ENCODE measurements at places on chromosomes 7 and 10.

DNA sequence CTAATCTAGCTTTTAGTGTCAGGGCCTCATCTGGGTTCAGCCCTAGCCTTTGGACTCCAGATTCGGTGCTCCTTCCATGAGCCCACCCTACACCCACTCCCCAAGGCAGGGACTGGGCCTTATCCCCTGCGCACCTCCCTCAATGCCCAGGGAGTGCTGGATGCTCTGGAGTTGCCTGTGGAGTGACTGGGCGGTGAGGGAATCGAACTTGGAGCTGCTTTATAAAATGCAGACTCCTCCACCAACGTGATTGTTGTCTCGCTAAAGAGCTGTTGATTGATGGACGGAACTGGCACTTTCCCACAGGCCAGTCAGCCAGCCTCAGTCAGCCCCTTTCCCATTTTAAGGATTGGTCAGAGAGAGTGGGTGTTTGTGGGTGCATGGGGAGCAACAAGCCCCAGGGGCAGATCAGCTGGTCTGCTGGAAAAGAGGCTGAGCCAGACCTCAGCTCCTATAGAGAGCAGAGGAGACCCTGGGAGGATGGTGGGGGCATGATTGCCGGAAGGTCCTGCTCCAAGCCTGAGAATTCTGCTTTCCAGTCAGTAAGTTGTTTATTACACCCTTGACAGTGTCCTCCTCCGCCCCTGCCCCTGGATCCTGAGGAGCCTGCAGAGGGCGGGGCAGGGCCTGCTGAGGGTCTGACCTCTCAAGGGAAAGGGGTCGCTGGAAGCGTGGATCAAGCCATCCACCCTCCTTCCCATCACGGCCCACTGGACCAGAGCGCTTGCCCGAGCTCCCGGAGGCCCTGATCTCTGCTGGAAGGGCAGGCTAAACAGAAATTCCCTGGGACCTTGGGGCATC lies 16.7 kb downstream of the UNC5B start:
- DNase-seq = no peak

- DNase-seq = peak; percentile 68
Measured at GRCh38 chr7:55432939-55433784, 68.0 kb downstream of the LANCL2 start.

DNA sequence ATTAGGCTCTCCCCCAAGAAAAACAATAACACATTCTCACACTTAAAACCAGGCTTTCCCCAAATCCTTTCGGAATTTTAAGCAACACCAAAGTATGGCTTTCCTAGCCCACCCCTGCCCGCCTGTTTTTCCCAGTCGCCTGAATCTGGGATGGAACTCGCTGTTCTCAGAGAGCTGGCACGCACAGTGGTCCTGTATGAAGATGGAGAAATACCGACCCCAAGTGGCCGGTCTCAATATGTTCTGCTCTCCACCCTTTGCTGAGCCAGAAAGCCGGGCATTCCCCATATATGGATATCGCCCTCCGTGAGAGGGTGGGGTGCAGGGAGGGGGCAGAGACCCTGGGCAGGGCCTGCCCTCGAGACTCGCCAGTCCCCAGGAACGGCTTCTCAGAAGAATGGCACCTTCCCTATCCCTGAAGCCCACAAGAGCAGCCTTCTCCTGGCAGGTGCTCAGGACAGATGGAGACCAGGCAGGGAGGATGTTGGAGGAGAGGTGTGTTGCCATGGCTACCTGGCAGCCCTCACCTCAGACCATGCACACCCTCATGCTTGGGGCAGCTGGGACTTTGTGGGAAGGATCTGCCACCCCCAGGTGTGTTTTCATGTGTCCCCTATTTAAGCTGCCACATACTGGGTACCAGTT lies 3.4 kb downstream of the TACR2 start:
- DNase-seq = peak; percentile 81

DNA sequence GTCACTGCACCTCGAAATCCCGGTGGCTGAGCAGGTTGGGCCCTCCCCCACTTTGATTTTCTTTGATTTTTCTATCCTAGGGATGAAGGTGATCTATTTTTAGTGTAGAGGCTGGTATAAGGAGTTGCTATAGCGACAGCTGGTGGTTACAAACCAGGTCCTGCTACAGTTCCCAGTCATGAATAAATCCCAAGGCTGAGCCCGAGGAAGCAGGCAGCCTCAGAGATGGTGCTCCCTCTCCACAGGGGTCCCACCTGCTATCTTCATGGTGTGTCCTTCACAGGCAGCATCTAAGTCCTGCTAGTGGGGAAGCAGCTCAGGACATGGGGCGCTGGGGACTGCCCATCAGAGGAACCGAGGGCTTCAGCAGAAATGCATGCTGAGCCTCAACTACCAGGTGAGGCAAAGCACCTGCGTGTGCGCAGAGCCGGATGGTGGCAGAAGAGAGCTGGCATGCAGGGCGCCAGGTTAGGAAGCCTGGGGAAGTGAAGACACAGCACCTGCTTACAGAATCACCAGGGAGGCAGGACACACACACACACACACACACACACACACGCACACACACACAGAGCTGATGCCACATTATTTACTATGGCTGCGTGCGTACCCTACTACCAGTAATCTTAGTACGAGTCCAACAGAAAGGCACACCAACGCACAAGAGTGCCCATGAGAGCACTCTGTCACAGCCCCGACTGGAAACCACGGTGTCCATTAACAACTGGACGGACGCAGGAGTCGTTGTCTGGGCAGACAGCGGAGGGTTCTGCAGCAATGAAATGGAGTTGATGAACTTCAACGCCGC lies 150.9 kb downstream of the PRKAG2 start:
- no peak for DNase-seq

GRCh38 chr10:44295644-44296241 lies 89.2 kb downstream of the CXCL12 start:
- no peak for DNase-seq

DNA sequence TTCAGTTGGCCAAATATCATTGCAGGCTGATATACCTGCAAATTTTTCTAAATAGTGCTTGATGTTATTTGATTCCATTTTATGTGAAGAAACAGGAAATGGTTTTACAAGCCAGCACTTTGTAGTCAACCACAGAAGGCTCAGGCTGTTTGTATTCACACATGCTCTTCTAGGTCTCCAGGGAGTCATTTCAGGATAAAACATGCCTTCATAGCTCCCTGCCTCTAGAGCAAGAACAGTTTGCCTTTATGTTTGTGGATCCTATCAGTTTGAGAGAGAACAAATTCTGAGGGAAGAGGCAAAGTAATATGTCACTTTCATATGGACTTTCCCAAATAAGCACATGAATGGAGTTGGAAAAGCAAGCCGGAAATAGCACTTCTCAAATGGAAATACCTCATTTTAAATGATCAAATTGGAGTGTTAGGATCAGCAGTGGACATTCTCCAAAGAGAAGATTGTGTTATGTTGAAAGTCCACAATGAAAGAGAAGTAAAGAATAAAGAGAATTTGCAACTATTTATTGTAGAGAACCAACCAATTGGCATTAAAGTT lies 277.6 kb downstream of the KCND2 start:
- DNase-seq = peak; percentile 61

DNA sequence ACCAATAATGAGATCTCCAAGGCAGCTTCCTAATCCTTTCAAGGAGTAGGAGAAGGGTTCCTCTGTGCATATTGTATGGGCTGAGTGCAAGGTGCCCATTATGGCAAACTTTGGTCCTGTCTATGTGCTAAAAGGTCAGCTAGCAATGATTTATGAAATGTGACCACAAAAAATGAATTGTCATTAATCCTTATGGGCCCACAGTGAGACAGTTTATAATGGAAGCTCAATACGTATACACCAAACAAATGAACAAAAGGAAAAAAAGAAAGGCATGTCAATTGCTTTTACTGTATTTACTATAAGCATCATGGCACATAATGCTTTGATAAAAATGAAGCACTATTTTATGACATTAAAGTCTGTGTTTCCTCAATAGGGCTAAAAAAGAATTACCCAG lies 54.5 kb downstream of the ELAPOR2 start:
- no peak for DNase-seq

DNA sequence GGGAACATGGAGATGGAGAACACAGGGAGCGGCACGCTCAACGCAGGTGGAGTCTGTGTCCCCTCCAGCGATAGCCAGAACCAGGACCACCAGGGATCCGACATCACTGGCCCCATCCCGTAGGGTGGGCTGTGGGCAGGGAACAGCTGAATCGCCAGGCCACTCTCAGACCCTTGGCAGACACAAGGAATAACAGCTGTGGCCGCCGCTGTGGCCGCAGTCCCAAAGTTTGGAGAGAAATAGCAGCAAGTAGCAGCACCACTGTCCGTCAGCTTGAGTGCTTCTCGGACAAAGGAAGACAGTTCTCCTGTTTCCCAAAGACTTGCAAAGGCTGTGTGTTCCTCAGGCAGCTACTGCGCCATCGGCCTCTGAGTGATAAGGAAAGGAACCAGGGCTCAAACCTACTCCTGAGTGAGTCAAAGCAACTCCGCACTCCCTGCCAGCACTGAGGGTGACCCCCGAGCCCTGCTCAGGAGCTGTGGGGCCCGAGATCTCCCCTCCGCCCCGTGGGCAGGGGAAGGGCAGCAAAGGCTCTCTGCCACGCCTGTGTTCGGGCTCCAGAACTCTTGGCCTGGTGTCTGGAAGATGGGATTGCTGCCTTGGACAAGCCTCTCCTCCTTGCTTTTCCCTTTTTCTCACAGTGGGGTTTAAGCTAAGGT lies 82.3 kb upstream of the FAM20C start:
- no peak for DNase-seq

DNA sequence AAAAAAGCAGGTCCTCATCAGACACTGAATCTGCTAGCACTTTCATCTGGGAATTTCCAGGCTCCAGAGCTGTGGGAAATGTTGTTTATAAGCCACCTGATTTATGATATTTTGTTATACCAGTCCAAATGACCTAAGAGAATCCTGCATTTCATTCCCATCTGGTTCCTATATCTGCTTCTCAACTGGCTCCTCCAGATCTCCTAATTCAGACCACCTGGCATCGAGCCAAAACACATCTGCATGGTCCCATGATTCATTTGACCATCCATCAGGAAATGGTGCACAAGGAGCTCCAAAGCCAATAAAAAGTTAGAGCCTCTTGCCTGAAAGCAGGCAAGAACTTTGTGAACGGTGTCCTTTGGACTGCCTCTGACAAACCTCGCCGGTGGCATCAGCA lies 108.9 kb downstream of the IPMK start:
- DNase-seq = no peak

DNA sequence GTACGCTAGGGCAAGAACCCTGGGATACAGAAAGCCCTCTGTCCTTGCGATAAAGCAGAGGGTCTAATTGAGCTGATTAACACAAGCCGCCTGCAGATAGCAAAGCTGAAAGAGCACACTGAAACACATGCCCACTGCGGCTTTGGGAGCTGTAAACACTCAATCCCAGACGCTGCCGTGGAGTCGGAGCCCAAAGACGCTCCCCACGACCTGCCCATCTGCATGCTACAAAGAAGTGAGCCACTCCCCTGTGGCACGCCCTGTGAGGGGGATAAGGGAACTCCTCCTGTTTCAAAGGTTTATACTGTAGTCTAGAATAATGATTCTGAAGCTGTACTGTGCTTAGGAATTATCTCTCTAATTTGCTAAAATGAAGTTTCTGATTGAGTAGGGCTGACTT lies 985.6 kb upstream of the GHITM start:
- DNase-seq = no peak

DNA sequence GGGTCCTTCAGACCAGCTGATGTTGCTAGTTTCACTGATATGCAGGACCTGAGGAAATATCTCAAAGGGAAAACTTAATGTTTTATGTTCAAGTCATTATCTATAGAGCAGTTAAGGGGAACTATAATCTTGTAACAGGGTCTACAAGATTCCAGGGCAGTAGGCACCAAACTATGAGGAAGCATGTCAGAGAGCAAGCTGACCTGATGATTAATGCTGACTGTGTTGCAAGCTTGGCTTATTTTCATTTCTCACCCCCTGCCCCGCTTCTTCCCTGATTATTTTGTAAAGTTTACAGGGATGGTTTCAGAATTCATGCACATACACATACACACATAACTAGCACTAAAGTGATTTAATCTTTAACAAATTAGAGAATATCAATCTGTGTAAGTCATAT lies 84.3 kb upstream of the CACNA2D1 start:
- DNase-seq = no peak

- DNase-seq = no peak
Measured at GRCh38 chr7:131604841-131605279, 48.4 kb upstream of the PODXL start.

DNA sequence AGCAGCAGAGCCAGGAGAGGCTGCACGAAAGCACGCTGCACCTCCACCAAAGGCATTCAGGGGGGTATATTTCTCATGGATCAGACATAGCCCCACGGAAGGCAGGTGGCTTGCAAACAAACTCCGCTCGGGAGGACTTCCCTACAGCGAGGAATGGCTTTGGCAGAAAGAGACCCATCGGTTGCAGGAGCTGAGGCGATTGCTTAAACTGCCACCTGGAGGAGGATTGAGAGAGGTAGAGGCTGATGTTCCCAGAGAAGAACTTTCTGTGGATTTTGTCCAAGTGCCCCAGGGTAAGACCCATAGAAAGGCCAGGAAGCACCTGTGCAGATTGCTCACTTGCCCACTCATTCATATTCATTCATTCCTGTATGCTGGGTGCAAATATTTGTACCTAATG lies 89.1 kb downstream of the NEUROD6 start:
- DNase-seq = no peak

DNA sequence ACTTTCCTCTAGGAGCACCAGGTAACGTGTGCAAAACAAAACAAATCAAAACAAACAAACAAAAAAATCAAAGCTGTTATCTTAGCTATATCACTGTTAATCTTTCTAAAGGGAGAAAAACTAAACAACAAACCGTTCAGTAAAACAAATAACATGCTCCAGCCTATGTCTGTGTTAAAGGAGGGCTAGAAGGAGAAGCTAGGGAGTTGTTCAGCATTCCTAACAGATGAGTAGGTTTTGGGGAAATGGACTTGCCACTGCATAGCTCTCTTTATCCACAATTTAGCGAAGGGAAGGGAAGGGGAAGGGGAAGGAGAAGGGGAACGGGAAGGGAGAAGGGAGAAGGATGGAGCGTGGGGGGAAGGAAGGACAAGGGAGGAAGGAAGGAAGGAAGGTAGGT lies 134.2 kb upstream of the AKR1E2 start:
- DNase-seq = no peak

DNA sequence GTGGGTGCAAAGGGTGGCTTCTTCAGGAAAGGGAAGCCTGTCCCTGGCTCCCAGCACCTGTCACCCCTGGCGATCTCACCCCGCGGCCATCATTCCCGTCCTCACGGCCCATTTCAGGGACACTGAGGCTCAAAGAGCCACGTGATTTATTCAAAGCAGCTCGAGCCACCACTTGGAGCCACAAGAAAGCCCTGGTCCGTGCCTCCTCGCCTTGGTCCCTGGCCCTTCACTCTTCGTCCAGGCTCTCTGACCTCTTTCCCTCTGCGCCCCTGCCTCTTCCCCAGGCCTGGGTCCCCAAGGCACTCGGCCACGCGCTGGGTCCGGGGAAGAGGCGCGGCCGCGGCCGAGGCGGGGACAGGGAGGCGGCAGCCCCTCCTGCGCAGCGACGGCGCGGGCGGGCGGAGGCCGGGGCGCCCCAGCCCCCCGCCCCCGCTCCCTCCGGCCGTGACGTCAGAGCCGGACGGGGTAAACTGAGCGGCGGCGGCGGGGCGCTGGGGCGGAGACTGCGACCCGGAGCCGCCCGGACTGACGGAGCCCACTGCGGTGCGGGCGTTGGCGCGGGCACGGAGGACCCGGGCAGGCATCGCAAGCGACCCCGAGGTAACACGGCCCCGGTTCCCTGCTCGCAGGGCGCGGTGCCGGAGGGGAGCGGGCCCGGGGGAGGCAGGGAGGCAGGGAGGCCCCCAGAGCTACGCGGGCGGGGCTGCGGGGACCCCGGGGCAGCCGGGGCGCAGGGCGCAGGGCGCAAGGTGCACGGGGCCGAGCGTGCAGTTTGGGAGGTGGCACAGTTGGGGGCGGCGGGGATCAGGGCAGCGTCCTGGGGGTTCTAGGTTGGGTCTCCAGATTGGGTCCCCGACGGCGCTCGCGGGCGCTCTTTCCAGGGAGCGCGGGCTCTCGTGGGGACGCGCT lies at the start of gene SLC18A2:
Gene SLC18A2 (plus strand): TSS at position 494 of the 909 bp plus-strand sequence. CDS start 580 bp downstream, outside the sequence.
- no peak for DNase-seq
